Lung microvascular endothelial cell (primary cell): ENCODE measurements at places on chromosomes 1 and 21. TPM values are rescaled to one million over a fixed set of nuclear protein-coding genes. Genes with fewer than 3 reads are reported as not detected.
A peak's percentile ranks its signal among the peaks of the same experiment; 100 is the strongest.

GRCh38 chr1:240455228-240455821 lies 156.6 kb downstream of the GREM2 start:
- DNase-seq = peak; percentile 2

DNA sequence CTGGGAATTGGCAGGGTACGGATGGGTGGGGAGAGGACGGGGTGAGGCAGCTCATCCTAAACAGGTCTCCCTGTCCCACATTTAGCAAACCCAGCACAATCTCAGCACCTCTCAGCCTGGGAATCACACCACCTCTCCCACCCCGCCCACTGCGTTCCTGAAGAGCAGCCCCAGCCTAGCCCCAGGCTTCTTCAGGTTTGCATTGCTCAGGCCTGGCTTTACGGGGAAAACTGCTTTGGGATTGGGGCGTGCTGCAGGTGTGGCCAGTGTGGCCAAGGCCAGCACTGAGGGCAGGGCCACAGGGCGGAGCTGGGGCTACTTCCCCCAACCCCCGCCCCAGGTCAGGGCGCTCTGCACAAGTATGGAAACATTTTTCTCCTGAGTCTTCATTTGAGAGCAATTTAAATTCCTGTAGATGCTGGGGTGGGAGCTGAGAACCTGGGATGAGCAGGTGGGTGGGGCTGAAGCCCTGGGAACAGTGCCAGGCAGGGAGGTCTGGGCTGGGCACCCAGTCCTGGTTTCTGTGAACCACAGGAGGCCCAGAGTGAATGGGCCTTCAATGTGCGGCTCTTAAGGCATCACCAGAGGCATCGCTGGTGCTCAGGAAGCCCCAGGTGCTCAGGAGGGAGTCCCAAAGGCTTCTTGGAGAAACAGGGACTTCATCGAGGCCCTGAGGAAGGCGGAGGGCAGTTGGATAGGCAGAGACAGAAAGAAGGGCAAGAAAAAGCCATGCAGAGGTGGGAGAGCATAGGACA lies 24.1 kb downstream of the TNNT2 start:
- no peak for DNase-seq

The AMY1A gene
- not detected in 2 replicates for total RNA-seq

DNA sequence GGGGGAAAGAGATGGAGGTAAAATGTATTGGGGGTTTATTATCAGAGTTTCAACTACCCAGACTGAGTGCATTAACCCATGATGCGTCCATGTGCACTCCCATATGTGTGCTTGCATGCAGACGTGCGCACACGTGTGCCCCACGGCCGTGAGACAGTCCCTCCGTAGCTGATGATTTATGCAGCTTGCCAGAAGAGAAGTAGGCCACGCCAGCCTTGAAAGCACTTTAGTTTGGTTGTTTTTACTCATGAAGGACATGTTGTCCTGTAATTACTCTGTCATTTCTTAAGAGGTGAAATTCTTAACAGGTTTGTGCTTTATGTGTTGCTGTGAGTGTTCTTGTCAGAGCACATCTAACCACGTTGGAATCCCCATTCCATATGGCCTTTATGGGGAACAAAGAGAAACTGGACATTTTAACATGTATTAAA lies 467.8 kb downstream of the LMO4 start:
- DNase-seq = no peak

- DNase-seq = peak; percentile 69
These were observed 17.9 kb upstream of the FMOD start for GRCh38 chr1:203368624-203369451.

GRCh38 chr21:46035809-46036695 lies 54.5 kb downstream of the COL6A1 start:
- DNase-seq = no peak

GRCh38 chr1:192812420-192813209 lies 3.8 kb downstream of the RGS2 start:
- no peak for DNase-seq
